Heart right ventricle (tissue), 16 donors: ENCODE measurements at places on chromosomes 1 and 21. TPM values are rescaled to one million over a fixed set of nuclear protein-coding genes. Genes with fewer than 3 reads are reported as not detected.

DNA sequence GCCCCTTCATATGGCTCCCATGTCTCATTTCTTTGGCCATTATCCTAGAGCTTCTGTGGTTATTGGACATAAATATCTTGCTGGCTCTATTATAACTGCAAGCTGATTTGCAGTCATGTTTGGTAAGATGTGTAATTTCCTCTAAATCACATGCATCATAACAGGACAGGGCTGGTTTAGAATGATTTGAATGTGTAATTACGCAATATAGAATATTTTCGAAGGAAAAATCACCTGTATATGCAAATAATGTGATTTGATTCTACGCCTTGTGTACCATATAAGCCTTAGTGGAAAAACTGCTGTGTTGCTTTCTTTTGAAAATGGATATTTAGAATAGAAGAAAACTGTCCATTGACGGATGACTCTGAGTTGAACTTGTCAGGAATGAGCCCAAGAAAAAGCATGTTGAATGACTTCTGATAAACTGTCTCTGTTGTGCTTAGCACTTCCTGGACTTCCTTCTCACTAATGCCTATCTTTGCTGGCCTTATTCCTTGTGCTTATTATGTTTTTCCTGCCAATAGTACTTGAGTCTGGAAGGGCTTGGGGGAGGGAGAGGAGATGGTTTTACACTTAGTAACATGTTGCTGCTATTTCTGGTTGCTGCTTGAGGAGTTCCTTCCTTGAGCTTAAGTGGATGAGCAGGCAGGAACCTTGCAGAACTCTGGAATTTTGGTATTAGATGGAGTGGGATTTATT is 6.5 kb downstream of the CACHD1 start:
- DNase-seq, result no peak

- DNase-seq, result no peak
Observed at GRCh38 chr1:23816906-23817305, 8.3 kb downstream of the HMGCL start.

DNA sequence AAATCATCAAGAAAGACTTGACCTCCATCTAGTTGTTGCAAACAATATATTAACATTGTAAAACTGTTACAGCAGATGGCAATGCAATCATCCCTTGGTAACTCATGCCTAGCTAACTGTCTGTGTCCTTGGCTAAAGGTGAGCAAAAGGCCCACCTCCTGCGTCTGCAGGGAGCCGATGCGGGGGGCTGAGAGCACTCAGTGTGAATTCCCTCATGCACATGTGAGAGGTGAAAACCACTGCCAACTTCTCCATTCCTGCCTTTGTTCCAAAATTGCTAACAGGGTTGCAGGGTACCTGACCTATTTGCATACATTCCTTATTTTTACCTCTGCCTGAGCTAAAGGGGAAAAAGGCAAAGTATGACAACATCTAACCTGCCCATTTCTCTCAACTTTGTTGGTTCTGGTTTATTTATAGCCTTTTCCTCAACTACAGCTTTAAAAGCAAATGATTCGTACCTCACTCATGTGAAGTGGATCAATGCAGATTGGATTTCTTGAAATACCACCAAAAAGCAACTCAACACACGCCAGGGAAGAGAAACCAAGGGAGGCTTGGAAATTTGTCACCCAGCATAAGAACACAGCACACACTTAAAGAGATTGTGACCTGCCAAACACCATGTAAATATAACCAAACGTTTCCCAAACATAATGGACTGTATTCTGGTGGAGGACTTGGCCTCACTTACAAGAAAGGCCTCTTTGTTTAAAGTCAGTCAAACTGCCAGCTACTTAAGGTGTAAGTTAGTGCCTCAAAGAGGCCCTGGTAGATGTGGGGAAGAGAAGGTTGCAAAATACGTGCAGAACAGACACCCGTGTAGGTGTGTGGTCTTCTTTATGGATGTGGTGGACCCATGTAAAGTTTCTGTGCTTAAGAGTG is 651.0 kb downstream of the SMYD3 start:
- no peak for DNase-seq

DNA sequence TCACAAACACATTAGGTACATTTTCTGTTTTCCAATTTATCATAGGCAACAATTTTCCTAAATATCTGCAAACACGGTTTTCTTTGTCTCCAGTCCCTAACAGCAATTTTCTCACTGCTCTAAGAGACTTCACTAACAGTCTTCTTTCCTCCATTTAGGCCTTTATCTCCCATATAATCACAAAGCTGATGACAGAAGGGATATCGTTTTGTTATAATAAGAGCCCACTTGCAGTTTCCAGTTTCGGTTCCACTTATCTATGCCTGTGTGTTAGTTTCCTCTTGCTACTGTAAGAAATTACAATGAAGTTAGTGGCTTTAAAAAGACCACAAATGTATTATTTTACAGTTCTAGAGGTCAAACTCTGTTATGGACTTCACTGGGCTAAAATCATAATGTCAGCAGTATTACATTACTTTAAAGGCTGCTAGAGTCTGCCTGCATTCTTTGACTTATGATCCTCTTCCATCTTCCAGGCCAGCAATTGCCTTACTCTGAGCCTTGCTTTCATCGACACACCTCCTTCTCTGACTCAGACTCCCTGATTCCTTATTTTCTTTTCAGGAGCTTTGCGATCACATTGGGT is 549.3 kb downstream of the NCAM2 start:
- no peak for DNase-seq

DNA sequence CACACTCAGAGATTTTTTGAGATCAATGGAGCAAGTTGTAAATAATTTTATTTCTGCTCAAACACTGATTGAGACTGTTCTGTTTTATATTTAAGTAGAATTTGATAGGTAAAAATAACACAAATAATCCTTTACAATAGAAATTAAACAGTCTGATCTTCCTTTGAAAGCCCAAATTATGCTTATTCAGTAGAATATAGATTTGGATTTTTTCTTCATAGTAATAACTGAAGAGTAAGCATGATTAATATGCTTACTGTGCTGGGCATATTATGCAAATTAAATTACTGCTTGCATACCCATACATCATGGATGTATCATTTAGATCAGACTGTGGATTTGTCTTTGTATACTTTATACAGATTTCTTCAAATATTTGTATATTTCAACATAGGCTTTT is 121.4 kb downstream of the LEPR start:
- DNase-seq, result no peak

DNA sequence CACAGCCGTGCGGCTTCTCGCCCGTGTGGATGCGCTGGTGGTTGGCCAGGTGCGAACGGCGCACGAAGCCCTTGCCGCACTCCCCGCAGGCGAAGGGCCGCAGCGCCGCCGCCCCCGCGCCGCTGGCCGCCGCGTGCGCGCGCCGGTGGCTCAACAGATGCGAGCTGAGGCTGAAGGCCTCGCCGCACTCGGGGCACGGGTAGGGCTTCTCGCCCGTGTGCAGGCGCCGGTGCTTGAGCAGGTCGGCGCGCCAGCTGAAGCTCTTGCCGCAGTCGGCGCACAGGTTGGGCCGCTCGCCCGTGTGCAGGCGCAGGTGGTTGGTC is 24.9 kb downstream of the ZNF697 start:
- no peak for DNase-seq

DNA sequence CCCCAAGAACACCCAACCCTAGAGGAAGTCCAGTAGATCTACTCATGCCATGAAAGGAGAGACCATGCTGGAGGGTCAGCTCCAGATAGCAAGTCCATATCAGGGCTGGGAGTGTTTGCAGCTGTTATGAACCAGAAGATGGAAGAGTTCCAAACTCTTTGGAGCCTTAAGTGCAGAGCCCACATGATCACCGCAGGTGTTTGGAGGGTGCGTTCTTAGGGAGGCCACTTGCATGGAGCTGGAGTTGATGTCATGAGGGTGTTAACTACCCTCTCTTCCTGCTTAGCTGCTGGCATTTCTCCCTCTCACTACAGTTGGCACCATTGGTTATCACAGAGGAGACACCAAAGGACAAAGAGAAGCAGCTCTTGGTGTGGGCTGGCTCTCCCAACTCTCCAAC is 616.9 kb downstream of the AJAP1 start:
- DNase-seq, result no peak

DNA sequence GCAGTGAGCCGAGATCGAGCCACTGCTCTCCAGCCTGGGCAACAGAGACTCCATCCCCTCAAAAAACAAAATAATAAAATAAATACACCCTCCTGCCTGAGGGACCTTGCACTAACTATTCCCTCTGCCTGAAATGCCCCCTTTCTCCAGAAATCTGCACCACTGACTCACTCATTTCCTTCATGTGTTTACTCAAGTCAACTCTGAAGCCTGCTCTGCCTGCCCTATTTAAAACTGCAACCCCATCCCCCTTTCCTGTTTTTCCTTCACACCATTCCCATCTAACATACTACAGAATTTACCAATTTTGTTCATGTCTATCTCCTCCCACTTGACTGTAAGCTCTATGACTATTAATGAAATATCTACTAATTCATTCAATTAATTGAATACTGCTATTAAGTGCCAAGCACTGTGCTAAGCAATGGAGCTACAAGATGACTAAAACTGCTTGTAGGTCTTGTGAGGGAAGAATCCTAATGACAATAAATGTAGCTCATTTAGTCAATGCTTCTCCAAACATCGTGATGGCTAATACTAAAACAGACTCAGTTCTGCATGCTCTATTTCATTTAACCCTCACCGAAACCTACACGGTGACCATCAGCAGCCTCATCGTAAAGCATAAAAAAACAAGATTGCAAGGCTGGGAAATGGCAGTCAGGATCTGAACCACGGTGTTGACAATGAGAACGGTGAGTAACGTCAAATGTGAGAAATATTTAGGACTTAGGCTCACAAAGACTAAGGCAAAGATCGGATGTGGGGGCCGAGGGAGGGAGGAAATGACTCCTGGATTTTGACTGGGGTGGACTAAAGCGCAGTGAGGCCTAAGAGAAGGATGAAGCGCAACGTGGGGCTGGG is 749 bp upstream of the TMEM39B start:
- DNase-seq, result no peak

DNA sequence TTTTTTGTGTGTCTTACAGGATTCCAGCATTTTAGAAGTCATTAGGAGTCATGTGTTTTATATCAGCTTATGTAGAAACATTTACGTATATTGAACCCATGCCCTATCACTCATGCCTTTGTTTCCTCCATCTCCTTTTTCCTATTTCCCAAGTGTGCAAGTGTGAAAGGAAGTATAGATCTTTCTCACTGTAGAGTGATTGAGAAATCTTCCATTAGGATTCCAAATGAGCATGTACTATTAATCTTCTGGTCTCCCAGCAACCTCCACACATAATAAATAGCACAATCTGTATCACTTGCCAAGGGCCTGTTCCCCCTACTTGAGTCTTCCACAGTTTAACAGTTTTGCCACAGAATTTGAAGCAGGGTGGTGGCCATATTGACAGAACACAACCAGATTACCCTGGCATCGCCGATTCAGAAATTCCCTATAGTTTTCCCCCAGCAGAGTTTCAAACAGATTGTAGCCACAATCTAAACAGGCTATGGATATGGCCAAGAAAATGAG is 1052.8 kb downstream of the TTLL7 start:
- DNase-seq, result no peak

DNA sequence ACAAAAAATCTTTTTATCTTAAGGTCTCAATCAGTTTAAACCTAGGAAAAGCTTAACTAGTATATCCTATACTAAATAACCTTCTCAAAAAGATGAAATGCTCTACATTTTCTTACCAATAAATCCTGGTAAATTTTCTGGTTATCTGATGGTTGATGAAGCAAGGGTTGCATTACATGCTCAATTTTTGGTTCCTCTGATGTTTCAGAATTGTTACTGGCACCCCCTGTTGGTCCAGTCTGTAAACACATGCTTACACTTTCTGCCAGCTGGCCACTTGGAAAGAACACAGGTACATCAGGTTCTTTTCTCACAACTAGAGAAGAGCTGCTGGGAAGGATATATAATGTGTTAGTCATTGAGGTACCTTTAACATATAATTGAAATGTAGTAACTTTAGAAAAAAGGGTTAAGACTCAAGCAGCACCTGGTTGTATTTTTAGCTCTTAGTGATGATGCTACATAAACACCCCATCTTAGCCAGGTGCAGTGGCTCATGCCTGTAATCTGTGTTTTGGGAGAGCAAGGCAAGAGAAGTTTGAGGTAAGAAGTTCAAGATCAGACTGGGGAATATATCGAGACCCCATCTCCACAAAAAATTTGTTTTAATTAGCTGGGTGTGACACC is 30.9 kb upstream of the TAL1 start:
- DNase-seq, result peak; percentile 47

DNA sequence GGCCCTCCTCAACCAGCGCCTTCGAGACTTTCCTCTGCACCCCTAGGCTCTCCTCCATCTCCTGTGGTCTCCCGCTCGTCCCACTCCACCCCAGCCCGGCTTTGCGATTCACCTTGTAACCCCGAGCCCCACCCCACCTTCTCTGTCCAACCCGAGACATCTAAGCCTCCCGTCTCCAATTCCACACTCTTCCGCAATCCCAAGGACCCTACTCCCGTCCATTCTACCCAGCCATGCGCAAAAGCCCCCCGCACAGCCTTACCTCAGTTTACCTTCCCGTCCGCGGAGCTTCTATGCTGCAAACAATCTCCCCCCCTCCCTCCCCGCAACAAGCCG is 174 bp downstream of the SH3BP5L start:
- DNase-seq, result no peak

DNA sequence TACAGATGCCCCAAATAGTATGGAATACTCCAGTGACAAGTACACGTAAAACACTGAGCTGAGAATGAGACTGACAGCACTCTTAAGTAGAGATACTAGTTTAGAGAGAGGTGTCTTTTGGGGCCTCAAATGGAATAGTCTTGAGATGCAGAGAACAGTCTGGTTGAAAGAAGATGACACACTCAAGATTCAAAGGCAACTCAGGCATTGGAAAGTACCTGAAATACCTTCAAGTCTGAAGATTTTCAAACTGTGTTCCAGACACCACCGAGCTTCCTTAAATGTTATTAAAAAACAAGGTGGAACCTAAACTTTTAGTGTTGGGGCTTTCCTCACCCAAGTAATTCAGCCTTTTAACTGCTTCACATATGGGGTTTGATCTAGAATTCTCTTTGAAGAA is 437.7 kb downstream of the OMA1 start:
- no peak for DNase-seq

DNA sequence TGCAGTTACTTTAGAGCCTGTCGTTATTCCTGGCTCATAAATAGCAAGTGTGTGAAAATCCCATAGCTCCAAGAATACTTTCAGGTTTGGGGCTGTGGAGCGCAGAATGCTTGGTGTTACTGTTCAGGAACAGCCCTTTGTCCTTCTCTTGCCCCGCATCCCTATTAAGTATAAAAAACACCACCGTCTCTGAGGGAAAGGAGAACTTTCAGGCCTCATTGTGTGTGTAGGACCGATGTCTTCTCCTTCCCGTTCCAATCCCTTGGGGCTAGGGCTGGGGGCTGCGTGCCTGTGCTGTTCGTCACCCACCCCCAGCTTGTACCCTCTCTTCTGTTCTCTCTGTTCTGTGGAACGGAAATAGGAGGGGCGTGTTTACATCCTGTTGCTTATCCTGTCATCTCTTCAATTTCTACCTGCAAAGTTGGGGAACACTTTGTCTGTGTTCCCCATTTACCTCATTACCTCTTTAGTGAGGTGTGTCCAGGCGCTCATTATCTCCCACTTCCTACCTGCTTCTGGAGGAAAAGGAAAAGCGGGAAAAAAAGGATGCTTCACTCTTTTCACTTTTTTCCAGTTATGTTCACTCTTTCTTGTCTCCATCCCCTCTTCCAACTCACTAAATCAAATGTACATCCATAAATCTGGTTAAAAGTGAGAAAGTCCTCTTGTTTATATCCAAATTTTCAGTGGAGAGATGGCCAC is 788 bp upstream of the TXNIP start:
- no peak for DNase-seq

PIGR gene
- polyA plus RNA-seq, result 0.01 TPM

TNFSF4 gene
- polyA plus RNA-seq, result 0.36 TPM

NBPF6 gene
- not detected for polyA plus RNA-seq

MOB3C gene
- 7.9 TPM for polyA plus RNA-seq

OR2T35 gene
- not detected for polyA plus RNA-seq

WDR3 gene
- polyA plus RNA-seq, result 1.5 TPM

TNFRSF8 gene
- polyA plus RNA-seq, result 1.4 TPM

ORC1 gene
- not detected for polyA plus RNA-seq

FMOD gene
- 11.2 TPM for polyA plus RNA-seq
